ENCODE measurements at places on chromosomes 1 and 21.

DNA sequence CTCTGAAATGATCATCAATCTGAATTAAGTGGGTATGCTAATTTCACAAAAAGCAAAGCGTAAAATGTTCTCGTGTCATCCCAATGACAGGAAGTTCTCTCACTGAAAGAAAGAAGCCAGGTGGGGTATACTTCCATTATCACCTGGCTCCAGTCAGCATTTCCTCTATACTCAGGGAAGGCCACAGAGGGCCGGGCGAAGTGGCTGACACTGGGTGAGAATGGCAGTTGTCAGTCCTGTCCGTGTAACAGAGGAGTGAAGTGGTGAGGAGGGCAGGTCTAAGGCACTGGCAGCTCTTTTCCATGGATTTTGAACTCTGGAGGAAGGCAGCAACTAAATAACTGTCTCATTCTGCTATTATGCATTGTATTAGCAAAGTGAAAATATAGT lies 60.4 kb downstream of the CAPN2 start:
- DNase-seq: no peak

DNA sequence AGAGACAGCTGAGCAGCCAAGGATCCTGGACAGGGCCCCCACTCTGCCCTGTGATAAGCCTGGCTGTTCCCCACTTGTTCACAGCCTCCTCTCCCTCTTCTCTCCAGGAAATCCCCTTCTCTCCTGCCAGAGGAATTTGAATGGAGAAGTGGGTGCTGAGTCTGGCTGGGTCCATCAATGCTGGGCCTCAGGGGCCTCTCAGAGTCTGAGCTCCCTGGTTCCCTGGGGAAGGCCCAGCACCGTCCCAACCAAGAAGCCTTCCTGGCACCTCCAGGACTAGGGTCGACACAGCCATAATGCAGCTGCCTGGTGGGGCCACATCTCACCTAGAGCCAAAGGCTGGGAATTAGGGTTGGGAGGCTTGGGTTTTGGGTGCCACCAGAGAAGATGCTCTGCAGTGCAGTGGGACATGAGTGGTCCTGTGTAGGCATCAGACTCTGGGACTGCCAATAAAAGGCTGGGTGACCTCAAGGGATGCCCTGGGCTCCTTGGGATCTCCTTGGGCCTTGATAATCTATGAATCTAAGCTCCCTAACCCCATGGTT lies 2.5 kb downstream of the MYBPH start:
- DNase-seq: no peak

DNA sequence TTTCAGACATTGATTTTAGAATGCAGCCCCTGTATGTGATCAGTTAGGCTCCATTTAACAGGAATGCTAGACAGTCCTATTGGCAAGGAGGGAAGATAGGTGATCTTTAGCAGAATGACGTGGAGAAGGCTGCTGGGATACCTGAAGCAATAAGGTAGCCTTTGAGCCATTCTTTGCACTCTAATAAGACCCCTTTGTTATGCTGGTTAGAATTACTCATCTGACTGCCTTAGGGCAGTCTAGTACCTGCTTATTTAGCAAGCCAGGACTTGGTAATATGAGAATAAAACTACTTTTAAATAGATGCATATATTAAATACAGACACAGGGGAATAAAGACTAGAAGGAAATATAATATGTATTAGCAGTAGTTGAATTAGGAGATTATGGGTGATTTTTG lies 29.1 kb downstream of the NGF start:
- no peak for DNase-seq

DNA sequence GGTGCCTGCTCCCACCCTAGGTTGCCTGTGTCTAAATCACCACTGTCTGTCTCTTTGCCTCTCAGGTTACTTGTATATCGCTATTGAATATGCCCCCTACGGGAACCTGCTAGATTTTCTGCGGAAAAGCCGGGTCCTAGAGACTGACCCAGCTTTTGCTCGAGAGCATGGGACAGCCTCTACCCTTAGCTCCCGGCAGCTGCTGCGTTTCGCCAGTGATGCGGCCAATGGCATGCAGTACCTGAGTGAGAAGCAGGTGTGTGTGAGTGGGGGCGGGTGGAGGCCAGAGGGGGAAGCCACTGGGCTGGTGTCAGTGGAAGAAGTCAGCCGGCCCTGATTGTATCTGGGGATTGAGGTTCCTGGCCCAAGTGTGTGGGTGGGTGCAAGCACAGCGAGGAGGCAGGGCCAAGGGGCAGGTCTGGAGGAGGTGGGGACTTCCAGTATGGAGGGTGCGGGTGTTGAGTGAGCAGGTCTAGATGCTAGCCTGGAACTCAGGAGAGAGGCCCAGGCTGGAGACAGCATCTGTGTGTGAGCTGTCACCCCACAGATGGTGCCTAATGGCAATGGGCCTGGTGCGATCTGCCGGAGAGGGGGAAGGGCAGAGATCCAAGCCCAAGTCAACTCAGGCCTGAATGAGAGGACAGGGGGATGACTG lies 17.2 kb downstream of the TIE1 start:
- no peak for DNase-seq

DNA sequence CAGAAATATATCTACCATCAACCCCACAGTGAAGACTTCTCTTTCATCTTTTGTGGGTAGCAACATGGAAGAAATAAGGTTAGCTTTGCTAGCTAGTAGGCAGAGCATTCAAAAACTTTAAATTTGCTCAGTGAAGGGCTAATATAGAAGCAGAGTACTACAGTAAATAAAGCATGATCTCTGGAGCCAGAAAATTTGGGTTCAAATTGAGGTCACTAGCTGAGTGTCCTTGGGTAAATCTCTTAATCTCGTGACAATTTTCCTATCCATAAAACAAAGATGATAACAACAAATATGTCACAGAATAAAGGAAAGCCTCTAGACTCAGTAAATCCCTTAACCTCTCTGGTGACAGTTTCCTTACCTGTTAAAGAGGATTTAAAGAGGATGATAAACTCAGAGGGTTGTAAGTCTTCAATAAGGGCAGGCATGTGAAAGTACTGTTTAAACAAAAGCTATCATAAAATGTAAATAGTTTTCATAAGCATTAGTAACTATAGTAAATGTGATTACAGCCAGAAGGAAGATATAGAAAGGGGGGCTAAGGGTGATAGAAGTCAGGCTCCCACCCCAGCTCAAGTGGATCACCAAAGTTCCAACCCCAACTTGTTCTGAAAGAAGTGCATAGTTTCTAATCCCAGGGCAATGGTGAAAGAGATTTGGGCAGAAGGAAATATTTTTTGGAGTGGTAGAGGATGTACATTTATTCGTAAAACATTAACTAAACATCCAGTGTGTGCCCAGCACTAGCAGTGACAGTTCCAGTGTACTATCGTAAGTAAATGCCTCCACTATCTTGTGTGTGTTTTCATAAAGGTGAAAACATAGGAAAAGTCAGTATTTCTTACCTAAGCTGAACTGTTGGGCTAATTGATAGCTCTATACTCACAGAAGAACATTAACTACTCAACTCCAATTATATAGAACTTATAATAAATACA lies 24.8 kb downstream of the TM2D1 start:
- DNase-seq: no peak

DNA sequence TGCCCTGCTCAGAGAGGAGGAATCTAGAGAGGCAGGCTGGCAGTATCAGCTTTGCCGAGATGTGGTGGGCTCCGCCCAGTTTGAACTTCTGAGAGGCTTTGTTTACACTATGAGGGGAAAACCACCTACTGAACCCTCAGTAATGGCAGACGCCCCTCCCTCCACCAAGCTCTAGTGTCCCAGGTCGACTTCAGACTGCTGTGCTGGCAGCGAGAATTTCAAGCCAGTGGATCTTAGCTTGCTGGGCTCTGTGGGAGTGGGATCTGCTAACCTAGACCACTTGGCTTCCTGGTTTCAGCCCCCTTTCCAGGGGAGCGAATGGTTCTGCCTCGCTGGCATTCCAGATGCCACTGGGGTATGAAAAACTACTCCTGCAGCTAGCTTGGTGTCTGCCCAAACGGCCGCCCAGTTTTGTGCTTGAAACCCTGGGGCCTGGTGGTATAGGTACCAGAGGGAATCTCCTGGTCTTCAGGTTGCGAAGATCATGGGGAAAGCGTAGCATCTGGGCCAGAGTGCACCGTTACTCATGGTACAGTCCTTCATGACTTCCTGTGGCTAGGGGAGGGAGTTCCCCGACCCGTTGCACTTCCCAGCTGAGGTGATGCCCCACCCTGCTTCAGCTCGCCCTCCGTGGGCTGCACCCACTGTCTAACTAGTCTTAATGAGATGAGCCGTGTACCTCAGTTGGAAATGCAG lies 43.6 kb downstream of the C21orf91 start:
- peak; percentile 47 for DNase-seq

GRCh38 chr1:236133802-236134201 lies 8.5 kb upstream of the GPR137B start:
- no peak for DNase-seq

- DNase-seq: no peak
Measured at GRCh38 chr1:3931007-3931912, 31.2 kb upstream of the C1orf174 start.

- no peak for DNase-seq
Measured at GRCh38 chr21:33973268-33973667, 57.7 kb upstream of the ATP5PO start.

GRCh38 chr1:172905452-172905851 lies 145.3 kb downstream of the TNFSF18 start:
- no peak for DNase-seq

GRCh38 chr1:236082526-236082925 lies 17.6 kb upstream of the NID1 start:
- no peak for DNase-seq

DNA sequence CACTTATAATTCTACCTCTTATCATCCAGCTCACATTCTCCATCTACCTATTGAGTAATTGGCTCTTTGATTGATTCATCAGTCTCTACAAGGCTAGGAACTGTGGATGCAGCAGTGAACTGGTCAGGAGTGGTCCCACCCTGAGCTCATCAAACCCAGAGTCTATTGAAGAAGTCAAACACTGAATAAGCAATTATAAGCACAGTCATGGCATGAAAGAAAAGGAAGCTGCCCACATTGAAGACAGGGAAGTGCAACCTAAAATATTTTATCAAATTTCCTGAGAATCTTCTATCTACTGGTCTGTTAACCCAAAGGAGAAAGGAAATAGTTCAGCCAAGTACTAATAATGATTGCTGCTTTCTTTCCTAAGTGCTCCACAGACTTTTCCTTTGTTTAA lies 35.7 kb downstream of the ACP6 start:
- no peak for DNase-seq

GRCh38 chr1:239031310-239031709 lies 355.1 kb upstream of the CHRM3 start:
- no peak for DNase-seq

DNA sequence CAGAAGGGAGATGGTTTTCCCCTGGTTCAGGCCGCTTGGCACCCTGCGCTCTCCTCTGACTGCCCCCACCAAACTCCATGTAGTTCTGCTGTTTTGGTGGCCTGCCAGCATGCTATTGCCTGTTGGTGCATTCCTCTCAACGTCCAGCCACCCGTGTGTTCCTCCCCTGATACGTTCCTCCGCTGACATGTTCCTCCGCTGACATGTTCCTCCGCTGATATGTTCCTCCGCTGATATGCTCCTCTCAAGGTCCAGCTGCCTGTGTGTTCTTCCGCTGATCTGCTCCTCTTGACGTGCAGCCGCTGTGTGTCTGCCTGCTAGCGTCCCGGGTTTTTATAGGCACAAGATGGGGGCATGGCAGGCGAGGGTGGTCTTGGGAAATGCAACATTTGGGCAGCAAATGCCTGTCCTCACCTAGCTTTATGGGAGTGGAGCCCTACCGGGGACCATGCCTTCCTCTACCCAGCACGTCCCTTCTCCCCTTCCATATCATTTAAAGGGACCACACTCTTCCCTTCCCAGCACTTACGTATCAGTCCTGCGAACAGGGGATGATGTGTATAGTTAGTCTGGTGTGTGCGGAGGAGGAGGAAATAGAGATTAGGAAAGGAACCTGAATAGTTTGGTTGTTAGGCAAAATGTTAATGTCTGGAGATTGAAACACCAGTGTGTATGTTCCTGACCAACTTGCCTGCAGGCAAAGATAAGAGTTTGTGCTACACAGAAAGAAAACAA lies 40.6 kb upstream of the PLA2G5 start:
- no peak for DNase-seq

DNA sequence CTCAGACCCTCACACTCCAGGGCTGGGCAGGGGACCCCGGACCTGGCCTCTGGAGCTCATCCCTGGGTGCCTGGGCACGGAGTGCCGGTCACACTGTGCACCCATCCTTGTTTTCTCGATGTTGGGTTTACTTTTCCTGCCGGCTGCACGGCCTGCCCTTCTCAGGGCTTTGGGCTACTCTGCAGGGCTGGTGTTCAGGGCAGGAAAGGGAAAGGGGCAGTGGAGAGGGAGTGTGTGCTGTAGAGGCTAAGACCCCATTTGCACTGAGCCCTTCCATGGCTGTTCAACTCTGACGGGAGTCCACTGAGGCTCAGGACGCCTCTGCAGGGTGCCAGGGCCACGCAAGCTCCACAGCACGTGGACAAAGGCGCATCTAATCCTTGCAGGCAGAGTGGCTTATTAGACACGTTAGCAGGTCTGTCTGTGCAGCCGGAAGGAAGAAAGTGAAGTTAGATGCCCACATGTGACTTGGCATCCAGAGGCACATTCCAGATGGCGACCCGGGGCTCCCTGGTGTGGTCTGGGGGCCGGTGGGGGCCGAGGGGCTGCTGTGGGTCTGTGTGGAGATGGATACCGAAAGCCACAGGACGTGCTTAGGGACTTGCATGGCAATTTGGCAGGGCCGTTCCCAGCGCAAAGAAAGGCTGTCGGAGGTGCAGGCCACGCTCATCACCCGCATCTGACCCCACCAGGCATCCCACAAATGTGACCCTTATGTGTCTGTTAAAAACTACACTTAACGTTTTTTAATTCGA lies 33.6 kb downstream of the COL18A1 start:
- DNase-seq: no peak

- no peak for DNase-seq
Measured at GRCh38 chr1:63155437-63155836, 166.9 kb upstream of the FOXD3 start.

GRCh38 chr1:65255035-65255655 lies 54.2 kb upstream of the DNAJC6 start:
- no peak for DNase-seq

GRCh38 chr1:10901091-10901890 lies 104.8 kb upstream of the CASZ1 start:
- DNase-seq: no peak

DNA sequence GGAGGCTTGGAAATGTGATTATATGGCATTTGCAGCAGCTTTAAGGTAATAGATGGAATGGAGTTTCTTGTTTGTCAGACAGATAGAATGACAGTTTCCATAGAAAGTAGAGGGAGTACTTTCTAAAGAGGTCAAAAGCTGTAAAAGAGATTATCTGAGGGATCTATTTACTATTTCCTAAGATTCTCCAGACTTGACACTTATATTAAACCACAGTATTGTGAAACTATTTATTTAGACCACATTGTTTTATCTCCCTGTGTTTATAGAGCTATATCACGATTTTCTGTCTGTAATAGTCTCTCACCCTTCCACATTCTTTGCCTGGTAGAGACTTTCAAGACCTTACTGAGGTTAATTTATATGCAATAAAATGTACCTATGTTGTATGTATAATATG lies 66.7 kb downstream of the MAN1A2 start:
- no peak for DNase-seq

DNA sequence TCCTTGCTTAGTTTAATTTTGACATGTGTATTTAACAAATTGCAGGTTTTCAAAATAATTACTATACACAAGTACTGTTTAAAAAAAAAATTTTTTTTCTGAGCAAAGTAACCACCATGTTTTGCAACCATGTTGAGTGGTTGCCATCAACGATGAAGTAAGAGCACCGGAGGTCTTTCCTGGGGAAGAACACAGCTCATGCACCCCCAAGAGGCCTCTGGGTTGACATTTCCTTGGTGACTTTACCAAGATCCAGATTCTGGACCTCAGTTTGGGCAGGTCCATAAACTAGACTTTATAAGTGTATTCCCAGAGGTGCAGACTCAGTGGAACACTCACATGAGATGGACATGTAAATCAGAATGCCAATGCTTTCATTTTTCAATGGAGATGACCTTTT lies 36.8 kb upstream of the RALGPS2 start:
- no peak for DNase-seq

All from activated CD4-positive, alpha-beta T cell treated with anti-CD3 and anti-CD28 coated beads, Interleukin-2, amount 50 U/mL, for 1 hour (primary cell).